ENCODE measurements at places on chromosomes 3 and 15.
A peak's percentile ranks its signal among the peaks of the same experiment; 100 is the strongest.

DNA sequence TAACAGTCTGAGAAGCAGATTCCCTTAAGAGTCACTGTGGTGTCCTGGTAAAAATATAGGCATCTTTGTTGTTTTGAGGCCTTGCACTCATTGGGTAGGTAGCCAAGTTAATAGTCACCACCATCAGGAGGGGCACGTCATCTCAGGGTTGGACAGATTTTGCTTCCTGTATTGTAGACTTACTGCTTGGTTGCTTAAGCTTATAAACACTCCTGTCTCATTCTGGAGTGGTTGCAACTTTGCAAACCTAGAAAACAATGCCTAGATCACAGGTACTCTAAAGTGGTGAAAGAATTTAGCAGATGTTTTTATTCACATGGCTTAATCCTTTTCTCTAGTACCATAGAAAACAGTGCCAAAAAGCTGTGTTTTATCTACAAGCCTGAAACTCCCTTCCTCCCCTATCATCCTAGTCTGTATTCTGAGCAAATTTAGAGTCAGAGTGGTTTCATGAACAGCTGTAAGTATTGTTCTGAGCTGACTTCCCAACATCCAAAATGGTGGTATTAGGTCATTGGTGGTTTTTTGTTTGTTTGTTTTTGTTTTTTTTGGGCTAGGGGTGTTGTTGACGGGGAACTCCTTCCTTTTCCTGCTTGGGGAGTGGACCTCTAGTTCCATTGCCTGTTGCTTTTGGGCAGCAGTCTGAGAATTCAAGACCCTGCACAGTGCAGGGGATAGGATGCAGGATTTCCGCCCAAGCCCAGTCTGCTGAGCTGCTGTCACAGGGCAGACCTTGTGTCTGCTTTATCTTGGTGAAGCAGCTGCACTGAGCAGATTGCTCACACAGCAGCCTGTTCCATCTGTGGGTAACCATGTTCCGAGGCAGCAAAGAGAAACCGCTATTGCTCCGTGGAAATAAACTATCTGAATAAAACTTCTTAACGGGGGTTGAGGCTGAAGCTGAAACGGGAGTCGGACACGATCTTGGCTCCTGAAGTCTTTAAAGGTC is 202.0 kb downstream of the AKAP13 start:
- peak; percentile 67 for DNase-seq

- no peak for DNase-seq
Measured at GRCh38 chr15:50825946-50826345, 60.4 kb upstream of the SPPL2A start.

GRCh38 chr3:98980915-98981596 is 79.6 kb upstream of the DCBLD2 start:
- no peak for DNase-seq

DNA sequence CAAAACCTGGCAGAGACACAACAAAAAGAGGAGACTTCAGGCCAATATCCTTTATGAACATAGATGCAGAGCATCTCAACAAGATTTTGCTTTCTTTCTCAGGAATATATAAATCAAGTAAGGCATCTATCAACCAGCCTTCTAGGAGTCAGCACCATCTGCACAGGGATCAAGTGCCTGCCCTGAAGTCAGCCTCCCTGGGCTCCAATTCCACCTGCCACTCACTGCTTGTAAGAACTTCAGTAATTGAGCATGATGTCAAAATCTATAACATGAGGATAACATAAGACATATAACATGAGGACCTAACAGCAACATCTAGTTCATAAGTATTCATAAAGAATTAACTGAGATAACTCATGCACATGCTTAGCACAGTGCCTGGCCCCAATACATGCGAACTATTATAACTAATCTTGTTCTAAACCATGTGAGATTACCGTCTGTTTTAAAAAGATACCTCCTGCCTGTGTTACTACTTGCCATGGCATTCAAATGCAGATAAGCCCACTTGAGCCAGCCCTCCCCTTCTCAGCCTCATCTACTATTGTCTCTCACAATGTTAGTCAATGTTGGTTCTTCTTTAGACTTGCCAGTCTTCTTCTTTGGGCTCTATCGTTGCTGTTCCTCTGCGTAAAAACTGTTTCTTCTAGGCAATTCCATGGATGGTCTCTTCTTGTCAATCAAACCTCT is 91.6 kb downstream of the PLD1 start:
- DNase-seq: no peak

DNA sequence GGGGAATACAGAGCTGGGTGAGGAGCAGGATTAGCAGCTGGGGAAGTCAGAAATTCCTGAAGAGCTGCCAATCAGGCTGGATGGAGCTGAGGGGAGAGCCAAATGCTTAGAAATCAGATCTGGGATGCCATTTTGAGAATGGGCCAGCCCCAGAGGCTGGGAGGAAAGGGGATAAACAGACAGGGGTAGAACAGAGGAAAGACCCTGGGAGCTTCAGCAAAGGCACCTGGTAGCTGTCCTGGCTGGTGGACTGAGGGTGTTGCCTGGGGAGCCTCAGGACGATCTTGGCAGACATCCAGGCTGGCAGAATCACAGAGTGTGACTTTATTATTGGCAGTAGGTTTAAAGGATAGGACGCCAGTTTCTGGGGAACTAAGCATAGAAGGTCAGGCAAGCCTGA is 97.8 kb downstream of the SQOR start:
- peak; percentile 60 for DNase-seq

- no peak for DNase-seq
Measured at GRCh38 chr3:38247366-38248035, 18.1 kb upstream of the SLC22A13 start.
